AG20443 (cell line): ENCODE measurements at places on chromosomes 6 and 20.
A peak's percentile ranks its signal among the peaks of the same experiment; 100 is the strongest.

- DNase-seq, result peak; percentile 15
These were observed 534 bp downstream of the KIAA1755 start for GRCh38 chr20:38260025-38260377.

GRCh38 chr6:137214931-137215330 is 4.3 kb downstream of the IFNGR1 start:
- DNase-seq, result no peak

DNA sequence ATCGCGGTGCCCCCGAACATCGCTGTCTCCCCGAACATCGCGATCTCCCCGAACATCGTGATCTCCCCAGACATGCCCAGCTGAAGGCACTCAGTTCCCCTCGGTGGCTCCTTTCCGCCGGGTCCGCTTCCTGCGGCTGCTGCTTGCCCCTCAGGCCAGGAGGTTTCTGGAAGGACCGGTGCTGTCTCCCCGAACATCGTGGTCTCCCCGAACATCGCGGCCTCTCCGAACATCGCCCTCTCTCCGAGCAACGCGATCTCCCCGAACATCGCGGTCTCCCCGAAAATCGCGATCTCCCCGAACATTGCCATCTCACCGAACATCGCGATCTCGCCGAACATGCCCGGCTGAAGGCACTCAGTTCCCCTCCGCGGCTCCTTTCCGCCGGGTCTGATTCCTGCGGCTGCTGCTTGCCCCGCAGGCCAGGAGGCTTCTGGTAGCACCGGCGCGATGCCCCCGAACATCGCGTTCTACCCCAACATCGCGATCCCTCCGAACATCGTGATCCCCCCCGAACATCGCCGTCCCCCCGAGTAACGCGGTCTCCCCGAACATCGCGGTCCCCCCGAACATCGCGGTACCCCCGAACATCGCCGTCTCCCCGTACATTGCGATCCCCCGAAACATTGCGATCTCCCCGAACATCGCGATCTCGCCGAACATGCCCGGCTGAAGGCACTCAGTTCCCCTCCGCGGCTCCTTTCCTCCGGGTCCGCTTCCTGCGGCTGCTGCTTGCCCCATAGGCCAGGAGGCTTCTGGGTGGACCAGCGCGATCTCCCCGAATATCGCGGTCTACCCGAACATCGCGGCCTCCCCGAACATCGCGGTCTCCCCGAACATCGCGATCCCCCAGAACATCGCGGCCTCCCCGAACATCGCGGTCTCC is 808 bp downstream of the ULBP1 start:
- peak; percentile 45 for DNase-seq

DNA sequence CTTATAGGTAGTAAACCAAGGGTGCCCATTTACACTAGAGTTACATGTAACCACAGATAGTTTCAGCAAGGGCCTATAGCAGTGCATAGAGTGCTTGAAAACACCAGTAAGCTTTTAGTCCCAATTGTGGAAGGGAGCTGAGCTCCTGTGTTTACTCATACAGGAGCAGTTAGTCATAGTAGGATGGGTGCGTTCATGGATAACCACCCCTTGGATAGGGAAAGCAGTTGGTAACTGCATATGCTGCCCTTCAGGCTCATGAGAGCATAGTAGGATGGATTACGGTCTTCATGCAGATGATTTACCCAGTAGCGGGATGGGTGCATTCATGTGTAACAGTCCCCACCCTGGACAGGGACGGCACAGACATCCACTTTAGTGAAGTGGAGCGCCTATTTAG is 45.1 kb downstream of the OR2B6 start:
- DNase-seq, result no peak

DNA sequence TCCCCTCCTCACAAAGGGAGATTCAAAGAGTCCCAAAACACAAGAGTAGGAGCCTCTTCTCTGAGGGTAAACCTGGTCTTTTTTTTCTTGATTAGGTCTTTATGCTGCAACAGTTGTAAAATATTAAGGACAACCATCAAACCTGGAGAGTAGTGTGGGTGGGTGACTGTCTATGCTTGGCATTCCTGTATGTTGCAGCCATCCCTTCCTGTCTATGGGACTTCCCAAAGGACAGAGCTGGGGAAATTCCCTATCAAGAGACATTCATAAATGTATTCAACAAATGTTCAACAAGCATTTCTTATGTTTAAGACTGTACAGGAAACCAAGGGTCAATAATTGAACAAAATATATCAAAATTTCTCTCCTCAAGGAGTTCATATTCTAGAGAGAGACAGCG is 5.5 kb downstream of the BTN2A2 start:
- DNase-seq, result no peak

DNA sequence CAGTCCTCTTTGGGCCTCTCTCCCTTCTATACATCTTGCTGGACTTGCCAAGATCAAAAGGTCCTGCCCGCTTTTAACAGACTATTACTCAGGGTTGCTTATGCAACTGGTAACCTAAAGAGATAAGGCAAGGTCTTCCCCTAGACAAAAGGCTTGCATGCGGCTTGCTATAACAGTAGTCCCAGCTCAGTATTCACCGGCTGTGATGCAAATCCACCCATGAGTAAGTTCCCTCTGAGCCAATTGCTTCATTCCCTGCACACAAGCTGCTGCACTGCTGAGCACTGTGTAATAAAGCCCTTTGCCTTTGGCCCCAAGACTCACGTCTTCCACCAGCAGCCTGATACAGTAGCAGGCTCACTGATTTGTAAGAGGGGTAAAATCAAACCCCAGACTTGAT is 363.8 kb downstream of the PRKN start:
- DNase-seq, result no peak

DNA sequence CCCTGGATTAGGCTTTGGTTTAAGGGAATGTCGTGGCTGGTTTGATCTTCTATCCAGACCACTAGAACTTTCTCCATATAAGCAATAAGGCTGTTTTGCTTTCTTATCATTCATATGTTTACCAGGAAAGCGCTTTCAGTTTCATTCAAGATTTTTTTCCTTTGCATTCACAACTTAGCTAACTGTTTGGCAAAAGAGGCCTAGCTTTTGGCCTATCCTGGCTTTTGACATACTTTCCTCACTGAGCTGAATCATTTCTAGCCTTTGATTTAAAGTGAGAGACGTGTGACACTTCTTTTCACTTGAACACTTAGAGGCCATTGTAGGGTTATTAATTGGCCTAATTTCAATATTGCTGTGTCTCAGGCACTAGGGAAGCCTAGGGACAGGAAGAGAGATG is 1.7 kb upstream of the FAM50B start:
- no peak for DNase-seq

DNA sequence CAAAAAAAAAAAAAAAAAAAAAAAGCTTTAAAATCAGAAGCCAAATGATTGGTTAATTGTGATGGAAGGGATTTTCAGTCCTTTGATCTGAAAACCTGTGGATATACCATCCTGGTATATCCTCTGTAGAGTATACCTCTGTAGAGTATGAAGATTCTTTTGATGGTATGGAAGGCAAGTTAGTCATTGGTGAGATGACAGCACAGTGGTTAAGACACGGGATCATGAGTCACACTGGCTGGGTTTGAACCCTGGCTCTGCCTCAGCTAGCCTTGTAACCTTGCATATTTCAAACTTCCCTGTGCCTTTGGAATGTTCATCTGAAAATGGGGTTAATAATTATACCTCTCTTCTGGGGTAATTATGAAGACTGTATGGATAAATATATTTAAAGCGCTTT is 179.3 kb downstream of the CARMIL1 start:
- DNase-seq, result peak; percentile 69

DNA sequence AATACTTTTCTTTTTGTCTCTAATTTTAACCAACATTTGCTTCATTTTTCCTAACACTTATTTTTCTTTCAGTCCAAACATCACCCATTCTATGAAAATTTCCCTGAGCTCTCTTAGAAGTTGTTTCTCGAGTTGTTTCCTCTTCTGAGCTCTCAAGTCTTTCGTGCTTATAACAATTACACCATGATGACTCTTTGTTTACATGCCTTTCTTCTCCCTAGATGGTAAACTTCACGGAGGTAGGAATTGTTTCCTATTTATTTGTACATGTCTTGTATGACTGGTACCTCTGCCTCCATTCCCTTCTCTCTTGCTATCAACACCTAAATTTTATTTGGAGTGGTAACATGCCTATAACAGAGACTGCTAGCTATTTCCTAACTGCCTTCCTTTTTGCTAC is 6.4 kb downstream of the BLOC1S5 start:
- no peak for DNase-seq

GRCh38 chr6:149752600-149753373 is 3.2 kb downstream of the PCMT1 start:
- no peak for DNase-seq

GRCh38 chr6:18186033-18186432 is 30.8 kb downstream of the KDM1B start:
- no peak for DNase-seq

GRCh38 chr6:46628498-46628897 is 24.1 kb downstream of the CYP39A1 start:
- no peak for DNase-seq

DNA sequence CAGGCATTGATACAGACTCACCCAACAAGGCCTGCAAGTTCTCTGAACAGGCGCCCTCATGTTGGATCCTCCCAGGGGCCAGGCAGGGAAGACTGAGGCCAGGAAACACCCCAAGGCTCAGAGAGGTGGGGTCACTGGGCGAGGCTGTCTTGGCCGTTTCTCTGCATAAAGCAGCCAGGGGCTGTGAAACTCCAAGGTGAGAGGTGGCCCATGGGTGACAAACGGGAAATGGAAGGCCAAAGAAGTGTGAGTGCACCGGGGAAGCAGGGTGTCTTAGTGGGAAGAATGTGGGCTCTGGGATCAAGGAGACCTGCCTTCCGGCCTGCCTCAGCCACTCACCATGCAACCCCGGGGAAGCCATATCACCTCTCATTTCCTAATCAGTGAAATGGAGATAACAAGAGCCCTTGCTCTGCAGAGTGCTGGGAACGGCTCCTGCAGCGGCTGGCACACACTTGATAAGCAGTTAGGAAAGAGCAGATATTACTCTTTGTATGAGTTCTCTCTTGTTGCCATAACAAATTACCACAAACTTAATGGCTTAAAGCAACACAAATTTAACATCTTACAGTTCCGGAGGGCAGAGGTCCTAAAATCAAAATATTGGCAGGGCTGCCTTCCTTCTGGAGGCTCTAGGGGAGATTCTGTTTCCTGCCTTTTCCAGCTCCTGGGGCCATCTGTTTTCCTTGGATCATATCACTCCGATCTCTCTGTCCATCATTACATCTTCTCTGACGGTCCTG is 168.6 kb downstream of the NFATC2 start:
- no peak for DNase-seq

GRCh38 chr6:128107682-128108081 is 206.8 kb upstream of the THEMIS start:
- no peak for DNase-seq

GRCh38 chr6:121453191-121453590 is 17.7 kb downstream of the GJA1 start:
- DNase-seq, result no peak

DNA sequence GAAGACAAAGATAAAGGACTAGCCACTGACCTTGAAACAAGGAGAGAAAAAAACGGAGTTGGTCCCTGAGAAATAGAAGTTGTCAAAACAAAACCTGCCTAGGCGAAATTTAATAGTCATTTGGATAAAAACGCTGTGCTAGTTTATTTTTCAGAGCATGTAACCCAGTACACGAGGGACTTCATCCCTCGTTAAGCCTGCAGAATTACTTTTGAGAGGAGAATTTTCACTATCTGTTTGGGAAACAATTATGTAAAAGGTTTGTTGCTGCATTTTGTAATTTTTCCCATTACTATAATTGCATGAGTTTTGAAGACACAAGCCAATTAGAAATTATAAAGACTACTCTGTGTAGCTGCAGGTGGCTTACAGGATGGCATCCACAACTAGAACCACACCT is 71.6 kb upstream of the MAP3K7 start:
- DNase-seq, result no peak

DNA sequence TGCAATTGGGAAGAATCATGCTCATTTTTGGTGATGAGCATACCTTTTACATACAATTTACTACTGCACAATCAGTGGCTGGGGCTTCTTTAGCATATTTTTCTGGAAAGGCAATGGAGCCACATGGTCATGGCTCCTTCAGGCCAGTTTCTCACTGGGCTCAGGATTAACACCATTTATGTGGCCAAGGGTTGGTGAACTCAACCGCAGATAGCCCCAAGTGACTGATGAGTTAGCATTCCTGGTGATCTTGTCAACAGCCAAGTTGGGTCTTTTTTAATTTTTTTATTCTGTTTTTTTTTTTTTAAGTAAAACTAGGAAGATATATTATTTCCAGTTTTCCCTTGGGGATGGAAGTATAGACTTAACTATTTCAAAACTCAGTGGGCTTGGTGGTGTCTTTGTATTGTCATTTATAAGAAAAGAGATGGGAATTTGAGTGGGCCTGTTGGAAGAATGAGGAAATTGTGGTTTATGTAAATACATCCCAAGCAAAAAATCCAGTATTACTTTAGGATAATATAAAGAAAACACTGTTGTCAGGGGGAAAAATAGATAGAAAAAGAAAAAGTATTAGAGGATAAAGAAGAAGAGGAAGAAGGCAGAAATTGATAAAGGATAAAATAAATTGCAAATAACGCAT is 397.4 kb downstream of the MAFB start:
- no peak for DNase-seq

DNA sequence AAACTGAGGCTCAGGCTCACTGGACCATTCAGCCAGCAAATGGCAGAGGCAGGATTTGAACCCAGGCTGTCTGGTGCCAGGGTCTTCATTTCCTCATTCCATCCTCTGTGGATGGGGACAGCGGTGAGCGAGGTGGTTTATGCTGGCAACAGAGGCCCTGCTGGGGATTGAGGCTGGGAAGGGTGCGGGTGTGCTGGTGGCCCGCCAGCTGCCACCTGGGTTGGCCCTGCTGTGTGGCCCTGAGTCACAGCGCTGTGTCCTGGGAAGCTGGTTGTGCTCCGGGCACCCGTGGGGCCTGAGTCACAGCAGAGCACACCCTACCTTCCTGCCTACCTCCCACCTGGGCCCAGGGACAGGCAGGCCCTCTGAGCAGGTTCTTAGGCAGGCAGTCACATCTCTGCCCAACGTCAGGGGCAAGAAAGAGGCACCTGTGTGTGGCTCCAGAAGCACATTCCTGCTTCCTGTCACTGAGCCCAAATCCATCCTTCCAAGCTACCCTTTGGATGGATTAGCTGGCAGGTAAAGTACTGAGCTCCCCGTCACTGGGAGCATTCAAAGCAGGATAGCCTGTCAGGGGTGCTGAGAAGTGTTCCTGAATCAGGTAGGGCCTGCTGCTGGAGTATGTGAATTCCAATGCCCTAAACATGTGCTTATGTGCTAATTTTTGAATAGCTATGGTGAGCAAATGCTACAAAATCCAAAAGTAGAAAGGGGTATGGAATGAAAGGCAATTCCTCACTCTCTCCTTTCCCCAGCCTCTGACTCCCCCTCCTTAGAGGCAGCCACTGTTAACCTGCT is 53.9 kb downstream of the CEBPB start:
- no peak for DNase-seq

DNA sequence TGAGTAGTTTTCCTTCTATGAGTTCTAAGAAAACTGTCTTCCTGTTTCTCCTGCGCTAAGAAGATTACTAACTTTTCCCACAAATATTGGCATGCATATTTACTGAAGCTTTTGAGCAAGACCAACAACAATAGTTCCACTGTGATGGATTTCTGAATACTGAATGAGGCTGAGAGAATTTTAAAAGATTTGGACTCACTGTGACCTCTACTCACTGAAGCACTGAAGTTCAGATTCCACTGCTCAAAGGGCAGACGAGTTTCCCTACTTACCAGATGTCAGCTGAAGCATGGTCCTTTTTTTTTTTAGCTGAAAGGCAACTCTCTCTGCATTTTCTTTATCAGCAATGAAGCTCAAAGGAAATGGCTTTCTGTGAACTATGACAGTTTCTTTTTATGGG is 718.5 kb downstream of the RFPL4B start:
- DNase-seq, result peak; percentile 5

GRCh38 chr6:117955684-117956256 is 48.7 kb downstream of the SLC35F1 start:
- no peak for DNase-seq

GRCh38 chr20:31863296-31864085 is 6.8 kb downstream of the DUSP15 start:
- no peak for DNase-seq
